Hematopoietic multipotent progenitor cell treated with erythropoietin and hydrocortisone succinate and interleukin-3 and kit ligand, for 17 days (in vitro differentiated cells): ENCODE measurements at places on chromosomes 16 and 17.

GRCh38 chr17:64780096-64781013 lies 118.2 kb upstream of the SMURF2 start:
- no peak for DNase-seq

- DNase-seq: no peak
Observed at GRCh38 chr16:85312642-85313525, 200.6 kb upstream of the CIBAR2 start.

- no peak for DNase-seq
Observed at GRCh38 chr16:79452671-79453070, 147.9 kb downstream of the MAF start.

DNA sequence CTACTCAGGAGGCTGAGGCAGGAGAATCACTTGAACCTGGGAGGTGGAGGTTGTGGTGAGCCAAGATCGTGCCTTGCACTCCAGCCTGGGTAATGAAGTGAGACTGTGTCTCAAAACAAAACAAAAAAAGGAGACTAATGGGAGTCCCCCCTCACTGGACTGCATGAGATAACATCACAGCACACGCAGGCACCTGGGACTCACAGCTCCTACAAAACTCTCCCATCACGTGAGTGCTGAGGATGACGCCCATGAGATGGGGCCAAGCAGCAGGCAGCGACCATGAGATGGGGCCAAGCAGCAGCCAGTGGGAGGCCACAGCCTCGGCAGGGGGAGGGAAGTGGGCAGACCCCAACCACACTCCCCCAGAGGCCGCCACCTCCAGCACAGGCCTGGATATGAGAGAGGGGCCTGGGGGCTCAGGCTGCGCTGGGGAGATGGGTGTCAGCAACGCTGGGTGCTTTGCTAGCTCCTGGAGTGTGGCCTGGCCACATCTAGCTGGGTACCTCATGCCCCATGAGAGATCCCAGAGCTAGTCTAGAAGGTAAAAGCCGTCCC lies 15.4 kb downstream of the DNAAF8 start:
- DNase-seq: no peak

DNA sequence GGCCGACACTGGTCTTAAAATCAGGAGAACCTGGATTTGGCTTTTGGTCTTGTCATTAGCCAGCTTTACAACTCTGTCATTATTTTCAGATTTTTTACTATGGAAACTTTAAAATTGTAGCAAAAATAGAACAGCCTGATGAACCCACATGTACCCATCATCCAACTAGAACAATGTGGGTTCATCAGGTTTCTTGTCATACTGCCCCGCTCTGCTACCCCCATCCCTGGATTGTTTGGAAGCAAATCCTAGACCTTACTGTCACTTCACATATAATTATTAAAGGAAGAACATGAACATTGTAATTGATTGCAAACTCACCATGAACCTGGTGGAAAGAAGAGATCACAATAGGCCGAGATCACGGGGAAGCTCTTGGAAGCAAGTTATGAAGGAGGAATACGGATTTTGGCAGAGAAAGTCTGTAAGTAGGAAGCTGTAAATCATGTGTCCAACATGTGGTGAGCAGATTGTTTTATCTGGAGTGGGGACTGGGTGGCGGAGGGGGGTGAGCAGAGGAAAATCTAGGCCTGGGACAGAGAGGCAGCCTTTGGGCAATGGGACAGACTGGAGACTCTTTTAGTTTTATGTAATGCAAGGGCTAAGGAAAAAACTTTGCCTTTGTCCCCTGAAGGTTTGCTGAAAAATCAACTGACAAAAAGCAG lies 67.0 kb downstream of the PITPNC1 start:
- DNase-seq: no peak

DNA sequence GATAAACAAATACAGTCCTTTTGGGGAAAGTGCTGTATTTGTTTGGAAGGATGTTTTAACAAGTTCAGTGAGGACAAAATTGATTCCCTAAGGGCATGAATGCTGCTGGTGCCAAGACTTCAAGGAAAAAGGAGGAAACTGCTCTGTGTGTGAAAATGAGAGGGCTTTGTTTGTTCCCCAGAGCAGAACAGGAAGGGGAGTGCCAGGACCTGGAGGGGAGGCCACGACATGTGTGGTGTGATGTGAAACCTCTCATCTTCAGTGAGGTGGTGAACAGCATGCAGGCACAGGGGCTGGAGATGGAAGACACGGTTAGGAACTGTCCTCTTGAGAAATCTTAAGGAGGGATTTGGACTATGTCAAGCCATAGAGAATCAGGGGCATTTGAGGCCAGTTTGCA lies 46.6 kb upstream of the GRIN2A start:
- DNase-seq: no peak

GRCh38 chr17:63474174-63474573 lies 2.7 kb upstream of the ACE start:
- DNase-seq: no peak

- DNase-seq: no peak
Observed at GRCh38 chr17:45016237-45016636, 35.2 kb downstream of the DCAKD start.

GRCh38 chr16:53297477-53297876 lies 136.8 kb upstream of the RBL2 start:
- no peak for DNase-seq

DNA sequence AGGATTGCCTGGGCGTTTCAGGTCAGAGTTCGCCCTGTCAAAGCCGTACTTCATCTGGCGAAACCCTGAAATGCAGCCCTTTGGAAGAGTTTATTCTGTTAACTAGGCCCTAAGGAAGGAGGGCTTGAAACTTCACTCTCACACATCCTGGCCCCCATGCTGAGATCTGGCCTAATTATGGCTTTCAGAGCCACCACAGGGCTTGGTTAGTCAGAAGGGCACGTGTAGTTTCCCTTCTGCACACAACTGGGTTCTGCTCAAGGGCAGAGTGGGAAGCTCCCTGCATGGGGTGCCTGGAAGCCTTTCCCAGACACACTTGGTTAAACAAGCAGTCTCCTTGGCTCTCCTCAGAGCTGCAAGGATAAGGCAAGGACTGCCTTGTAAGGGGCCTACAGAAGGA lies 397.3 kb downstream of the SHISA9 start:
- DNase-seq: no peak

DNA sequence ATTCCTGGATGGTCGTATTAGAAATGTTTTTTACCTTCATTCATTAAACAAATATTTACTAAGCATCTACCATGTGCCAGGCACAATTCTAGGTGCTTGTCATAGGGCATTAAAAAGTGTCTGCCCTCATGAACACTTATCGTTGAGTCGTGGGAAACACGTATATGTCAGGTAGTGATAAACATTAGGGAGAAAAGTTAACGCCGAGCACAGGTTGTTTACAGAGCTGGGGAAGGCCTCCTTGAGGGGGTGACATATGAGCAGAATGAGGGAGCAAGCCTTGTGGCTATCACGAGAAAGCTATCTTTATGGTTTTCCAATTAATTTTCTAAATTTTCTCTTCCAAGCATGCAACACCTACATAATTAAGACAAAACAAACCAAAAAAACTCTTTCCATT lies 985 bp upstream of the ZNF213 start:
- DNase-seq: peak; percentile 65

DNA sequence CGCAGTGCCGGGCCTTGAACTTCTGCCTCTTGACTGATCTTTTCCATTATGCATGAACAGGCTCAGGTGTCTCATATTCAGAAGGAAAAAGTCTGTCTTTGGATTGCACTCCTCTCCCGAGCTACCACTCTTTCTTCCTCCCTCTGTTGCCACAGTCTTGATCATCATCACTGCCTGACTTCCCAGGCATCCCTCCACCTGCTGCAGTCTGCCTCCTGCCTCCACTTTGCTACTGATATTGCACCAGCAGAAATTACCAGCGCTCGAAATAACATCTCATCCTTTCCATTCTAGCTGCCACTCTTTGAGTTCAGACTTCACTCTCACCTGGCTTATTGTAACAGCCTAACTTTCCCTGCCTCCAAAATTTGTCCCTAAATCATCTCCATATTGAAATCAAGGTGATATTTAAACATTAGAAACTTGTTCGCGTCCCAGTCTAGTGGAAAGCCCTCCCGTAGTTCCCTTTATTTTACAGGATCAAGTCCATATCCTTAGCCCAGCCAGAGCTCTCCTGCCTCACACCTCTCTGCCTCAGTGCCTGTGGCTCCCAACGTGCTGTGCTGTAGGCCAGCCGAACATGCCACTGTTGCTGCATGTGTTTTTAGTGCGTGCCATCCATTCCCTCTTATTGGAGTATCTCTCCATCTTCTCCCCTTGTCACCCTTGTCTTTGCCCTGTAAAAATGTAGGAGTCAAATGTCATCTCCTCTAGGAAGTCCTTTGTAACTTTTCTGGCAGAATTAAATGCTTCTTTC lies 39.9 kb downstream of the NUP88 start:
- no peak for DNase-seq
